Kasumi-1 (cell line): ENCODE measurements at places on chromosomes 7 and 10.

- no peak for DNase-seq
Measured at GRCh38 chr10:9291081-9291480, 1236.6 kb downstream of the GATA3 start.

GRCh38 chr7:39606352-39606751, 17.0 kb upstream of the RALA start:
- no peak for DNase-seq

GRCh38 chr10:130737621-130738020, 573.9 kb downstream of the TCERG1L start:
- DNase-seq = peak; percentile 16

DNA sequence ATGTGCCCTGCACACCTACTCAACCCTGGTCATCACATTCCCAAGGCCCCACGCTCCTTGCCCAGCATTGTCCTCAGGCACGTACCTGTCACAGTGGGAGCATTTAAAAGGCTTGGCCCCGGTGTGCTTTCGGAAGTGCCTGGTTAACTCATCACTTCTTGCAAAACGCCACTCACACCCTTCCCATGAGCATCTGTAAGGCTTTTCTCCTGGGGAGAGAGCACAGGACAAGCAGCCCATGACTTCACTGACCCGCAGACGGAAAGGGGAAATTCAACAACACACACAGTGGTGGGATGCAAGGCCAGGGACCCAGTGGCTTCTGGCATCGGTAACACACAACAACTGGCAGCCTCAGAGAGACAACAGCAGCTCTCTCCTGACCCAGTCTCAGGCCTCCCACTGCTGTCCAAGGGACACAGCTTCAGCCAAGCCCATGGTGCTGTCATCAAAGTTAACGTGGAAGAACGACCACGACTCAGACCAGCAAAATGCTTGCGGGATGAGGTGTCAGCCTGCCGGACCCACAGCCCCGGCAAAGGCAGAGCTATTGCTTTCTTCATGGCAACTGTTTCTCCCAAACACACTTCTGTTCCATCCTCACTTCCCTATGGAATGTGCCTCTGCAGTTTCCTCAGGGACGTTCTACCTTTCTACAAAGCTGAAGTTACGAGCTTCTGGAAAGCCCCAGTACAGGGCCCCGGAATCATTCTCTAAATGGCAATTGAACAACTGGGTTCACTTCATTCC, 4.8 kb downstream of the KLF6 start:
- DNase-seq = no peak

DNA sequence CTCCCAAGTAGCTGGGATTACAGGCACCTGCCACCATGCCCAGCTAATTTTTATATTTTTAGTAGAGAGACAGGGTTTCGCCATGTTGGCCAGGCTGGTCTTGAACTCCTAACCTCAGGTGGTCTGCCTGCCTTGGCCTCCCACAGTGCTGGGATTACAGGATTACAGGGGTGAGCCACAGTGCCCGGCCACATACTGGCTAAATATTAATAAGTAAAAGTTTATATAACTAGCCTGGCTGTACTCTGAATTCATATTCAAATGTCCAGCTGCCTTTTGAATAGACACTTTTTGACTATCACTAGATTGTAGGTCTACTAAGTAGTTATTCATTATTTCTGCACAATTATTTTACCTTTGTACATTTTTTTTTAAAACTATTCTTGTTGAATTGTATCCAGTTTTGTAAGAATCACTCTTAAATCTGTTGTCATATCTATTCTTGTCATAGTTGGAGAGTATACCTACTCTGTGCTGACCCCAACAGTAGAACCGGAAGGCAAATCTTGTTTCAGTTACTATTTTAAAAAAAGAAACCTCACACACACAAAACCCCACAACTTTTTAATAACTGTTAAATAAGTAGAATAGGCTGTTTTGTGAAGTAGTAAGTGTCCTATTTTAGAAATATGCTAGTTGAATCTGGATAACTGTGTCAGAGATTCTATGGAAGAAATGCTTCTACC, 29.6 kb downstream of the MINPP1 start:
- DNase-seq = no peak

DNA sequence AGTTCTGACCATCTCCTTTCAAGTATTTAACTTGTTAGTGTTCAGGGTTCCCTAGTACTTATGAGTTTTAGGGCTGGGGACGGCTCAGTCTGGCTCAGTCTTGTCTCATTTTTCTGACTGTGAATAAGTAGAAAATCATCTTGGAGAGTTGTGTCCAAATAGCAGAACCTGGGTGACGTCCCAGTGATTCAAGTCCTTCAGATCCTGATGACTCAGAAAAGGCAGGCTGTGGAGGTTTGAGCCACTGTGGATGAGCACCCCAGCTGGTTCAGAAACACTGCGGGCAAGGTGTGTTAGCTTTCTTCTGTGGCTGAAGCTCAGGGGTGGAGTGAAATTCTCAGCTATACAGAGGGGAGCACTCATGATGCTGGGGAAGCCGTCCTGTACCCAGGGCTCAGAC, 154.4 kb upstream of the NPY start:
- DNase-seq = no peak

GRCh38 chr10:69009360-69009759, 20.8 kb downstream of the KIFBP start:
- DNase-seq = no peak

DNA sequence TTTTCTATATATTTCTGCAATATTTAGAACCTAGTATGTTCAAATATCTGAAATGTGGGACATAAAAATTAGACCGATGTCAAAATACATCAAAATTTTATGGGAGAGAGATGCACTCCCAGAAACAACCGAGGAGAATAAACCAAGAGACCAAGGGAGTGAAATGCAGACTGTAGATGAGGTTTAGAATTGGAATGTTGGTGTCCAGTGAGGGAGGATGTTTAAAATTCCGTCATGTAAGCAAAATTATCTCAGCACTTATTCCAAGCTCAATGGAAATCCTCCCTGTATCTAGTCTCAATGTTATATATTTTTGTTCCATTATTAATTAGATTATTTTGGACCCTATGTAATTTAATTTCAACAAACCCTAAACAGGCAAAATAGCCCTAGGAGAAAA, 61.9 kb upstream of the MAGI2 start:
- no peak for DNase-seq
